ENCODE measurements at places on chromosomes 11 and 22. TPM values are rescaled to one million over a fixed set of nuclear protein-coding genes. Genes with fewer than 3 reads are reported as not detected.

The TLCD5 gene
- total RNA-seq, result 11.6 TPM

The MMP11 gene
- total RNA-seq, result 76.5 TPM

DNA sequence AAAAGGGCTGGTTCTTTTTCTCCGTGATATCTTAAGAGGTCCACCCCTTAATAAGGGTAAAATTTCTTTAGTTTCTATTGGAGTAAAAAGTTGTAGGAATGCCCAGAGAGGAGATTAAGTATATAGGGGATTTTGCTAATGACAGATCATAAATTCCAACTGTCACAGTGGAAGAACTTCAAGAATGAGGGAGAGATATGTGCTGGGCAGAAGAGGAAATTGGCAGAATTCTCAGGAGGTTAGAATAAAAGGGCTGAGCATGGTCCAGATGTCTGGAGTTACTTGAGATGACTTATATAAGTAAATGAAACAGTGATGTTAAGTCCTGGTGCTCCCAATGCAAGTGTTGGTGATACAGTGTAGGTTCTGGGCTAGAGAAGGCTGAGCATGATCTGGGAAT is 417.6 kb upstream of the ARHGAP42 start:
- DNase-seq, result no peak

The TSGA10IP gene
- not detected for total RNA-seq

GRCh38 chr11:1479678-1480118 is 6.9 kb downstream of the MOB2 start:
- DNase-seq, result no peak

DNA sequence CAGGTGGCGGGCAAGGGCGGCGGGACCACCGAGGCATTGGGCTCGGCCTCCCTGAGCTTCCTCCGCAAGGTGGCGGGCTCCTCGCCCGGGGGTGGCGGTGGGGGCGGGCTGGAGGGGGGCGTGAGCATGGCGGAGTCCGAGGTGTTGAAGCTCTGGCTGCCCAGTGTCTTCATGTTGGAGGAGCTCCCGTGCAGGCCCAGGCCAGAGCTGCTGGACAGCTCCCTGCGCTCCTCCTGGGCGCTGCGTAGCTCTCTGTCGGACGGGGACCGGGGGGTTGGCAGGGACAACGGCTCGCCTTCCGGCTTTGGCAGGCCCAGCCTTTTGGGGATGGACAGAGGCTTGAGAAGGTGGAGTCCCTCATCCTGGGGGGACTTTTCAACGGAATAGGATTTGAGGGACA is 43.9 kb upstream of the BID start:
- no peak for DNase-seq

DNA sequence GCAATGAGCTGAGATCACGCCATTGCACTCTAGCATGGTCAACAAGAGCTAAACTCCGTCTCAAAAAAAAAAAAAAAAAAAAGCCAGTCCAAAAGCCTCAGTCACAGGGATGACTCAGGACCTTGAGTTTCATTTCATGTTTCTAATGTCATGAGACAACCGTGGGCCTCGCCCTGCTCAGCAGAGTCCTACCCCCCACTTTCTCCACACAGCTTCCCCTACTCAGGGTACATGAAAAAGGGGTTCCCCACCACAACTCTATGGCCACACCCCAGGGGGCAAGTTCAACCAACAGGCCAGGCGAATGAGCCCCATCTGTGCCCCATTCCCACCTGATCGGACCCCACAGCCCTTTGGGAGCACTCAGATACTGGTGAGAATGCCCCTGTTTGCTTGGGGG is 24.3 kb upstream of the ADA2 start:
- no peak for DNase-seq

DNA sequence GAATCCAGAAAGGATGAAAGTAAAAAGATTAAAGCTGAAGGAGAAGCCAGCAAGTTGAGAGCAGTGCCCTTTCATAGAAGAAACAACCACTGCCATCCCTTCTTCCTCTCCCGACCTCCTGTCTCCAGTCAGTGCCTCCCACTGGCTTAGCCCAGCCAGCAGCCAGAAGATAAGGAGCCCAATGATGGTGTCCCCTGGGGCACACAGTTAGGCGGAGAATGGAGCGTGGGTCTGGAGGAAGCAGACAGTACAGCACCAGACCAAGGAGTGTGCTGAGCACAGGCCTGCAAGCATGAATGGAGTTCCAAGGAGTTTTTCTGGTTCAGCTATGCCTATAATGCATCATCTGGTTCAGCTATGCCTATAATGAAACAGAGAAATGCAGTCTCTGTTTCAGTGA is 54.3 kb upstream of the TNRC6B start:
- DNase-seq, result no peak

DNA sequence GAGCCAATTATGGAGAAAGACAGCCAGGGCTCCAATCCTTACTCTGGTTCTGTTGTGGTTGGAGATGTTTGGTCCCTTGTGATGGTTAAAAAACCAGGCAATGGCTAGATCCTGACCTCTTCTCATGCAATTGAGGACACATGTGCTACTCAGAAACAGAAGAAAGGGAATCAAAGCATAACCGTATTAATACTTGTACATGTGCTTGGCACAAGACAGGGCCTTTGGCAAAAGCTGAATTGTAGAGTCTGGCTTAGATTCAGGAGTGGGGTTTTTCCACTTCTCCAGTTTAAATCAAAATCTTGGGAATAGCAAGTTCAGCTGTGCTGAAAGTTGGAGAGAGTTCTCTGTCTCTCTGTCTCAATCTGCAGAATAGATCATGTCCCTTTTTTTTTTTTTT is 80.1 kb upstream of the E2F8 start:
- DNase-seq, result no peak

- DNase-seq, result peak; percentile 30
These were observed 55.2 kb upstream of the SYT13 start for GRCh38 chr11:45341372-45341771.

The IL17REL gene
- not detected for total RNA-seq

DNA sequence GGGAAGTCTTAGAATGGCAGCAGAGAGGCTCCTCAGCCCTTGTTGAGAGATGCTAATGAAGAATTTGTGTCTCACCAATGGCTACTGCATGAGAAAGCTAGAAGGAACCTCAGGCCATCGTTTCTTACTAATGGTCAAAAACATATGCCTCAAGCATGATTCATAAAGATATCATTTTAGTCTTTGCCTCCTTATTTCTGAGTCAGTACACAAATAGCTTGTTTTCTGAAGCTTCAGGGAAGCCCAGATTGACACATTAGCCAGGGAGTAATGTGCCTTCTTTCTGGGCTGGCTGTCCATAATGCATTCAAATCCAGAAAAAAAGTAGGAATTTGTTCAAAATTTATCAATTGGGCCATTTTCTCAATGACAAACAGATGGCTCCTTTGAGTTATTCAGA is 169.4 kb upstream of the ZBED5 start:
- DNase-seq, result no peak

DNA sequence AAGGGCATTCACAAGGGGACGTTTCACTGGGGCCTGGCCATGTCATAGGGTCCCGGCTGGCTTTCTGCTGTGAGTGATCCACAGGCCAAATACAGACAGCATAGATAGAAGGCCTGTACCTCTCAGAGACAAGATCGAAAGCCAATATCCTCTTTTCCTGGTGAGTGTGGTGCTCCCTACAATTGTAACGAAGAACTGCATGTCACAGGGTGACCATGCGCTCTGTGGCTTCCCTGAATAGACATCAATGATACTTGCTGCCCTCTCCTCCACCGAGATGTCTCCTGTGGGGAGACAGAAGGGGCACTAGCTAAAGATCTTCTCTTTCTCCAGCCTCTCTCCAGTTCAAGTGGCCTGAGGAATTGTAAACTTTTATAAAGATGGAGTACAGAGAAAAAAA is 226.1 kb upstream of the POU2AF2 start:
- no peak for DNase-seq

- no peak for DNase-seq
These were observed 2.3 kb upstream of the XBP1 start for GRCh38 chr22:28802595-28803123.

The RGL4 gene
- total RNA-seq, result not detected

The CNIH2 gene
- total RNA-seq, result 5.0 TPM

DNA sequence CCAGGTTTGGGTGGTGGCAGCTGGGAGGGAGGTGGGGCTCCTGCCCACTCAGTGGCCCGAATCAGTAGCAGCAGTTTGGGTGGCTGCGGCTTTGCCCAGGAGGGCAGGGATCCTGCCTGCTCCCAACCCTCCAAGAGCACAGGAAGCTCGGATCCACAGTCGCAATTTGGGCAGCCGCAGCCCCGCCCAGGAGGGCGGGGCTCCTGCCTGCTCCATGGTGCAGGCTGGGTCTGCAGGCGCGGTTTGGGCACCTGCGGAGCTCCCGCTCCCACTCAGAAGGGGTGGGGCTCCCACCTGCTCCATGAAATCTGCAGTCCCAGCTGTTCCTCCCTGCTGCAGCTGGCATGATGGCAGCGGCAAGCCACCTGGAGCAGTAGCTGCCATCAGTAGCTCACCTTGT is 38.1 kb upstream of the CALCB start:
- DNase-seq, result no peak

DNA sequence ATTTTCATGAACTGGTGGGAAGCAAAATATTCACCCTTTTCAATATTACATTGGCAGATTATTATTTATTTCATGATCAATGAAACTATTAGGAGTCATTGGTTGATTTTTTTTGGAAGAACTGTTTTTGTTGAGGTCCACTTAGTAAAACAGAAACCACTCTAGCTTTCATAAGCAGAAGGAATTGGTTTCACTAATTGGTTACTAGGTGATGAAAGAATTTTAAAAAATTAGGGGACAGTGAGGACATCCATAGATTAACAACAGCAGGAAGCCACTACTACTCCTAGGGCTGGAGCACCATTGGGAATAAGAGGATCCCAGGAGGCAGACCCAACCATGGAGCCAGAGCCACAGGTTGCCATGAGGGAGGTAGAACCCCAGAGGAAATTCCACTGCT is 74.4 kb upstream of the KCNA4 start:
- DNase-seq, result no peak

The KDM4E gene
- total RNA-seq, result not detected

The SLC22A6 gene
- total RNA-seq, result not detected

GRCh38 chr11:95522874-95523273 is 266.7 kb downstream of the FAM76B start:
- no peak for DNase-seq

The CSNK2A3 gene
- 1.0 TPM for total RNA-seq

The SCGB1A1 gene
- total RNA-seq, result not detected

The TRIM22 gene
- 136 TPM for total RNA-seq

- no peak for DNase-seq
These were observed 6.5 kb downstream of the AIP start for GRCh38 chr11:67489203-67489884.
